Hematopoietic multipotent progenitor cell treated with erythropoietin and hydrocortisone succinate and interleukin-3 and kit ligand, for 17 days (in vitro differentiated cells): ENCODE measurements at places on chromosomes 3 and 15.
A peak's percentile ranks its signal among the peaks of the same experiment; 100 is the strongest.

DNA sequence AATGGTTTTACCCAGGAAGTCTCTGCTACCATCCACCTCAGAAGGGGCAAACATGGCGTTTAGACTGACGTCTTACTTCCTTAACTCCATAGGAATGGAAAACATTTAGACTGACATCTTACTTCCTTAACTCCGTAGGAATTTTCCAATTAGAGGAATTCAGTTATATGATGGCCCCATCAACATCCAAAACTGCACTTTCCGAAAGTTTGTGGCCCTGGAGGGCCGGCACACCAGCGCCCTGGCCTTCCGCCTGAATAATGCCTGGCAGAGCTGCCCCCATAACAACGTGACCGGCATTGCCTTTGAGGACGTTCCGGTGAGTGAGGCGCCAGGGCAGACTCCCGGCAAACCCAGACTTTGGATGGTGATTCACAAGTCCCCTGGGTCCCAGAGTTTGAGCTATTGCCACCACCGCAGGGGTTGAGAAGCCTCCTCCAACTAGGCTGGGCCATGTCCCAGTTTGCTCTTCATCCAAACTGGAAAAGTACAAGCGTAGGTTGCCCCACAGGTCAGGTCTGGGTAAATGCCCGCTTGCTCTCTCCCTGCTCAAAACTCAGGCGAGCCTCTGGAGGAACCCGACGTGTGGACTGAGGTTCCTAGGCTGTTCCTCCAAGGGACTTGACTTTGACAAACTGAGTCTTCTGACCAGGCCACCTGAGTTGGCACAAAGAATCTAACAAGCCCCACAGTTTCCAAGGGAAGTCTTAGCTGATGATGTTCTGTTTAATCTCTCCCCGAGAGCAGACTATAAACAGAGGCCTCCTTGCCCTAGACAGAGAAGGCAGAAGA is 57.7 kb downstream of the MESD start:
- no peak for DNase-seq

- no peak for DNase-seq
These were observed 9.7 kb upstream of the CHST2 start for GRCh38 chr3:143109861-143110260.

GRCh38 chr3:132898141-132898540 is 140.1 kb upstream of the TMEM108 start:
- no peak for DNase-seq

DNA sequence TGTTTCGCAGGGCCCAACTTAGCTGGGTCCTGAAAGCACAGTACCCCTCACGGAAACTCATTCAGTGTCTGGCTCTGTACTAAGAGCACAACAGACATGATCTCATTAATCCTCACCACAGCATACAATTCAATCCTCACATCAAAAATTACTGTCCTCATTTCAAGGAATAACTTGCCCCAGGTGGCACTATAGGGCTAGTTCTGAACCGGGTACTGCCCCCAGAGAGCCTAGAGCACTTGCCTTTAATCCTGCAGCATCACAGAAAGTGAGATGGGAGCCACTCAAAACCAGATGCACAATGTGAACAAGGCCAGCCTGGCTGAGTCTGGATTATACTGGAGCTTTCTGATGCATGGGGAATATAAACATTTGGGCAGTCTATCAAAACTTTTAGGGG is 122.6 kb downstream of the OSBPL10 start:
- no peak for DNase-seq

DNA sequence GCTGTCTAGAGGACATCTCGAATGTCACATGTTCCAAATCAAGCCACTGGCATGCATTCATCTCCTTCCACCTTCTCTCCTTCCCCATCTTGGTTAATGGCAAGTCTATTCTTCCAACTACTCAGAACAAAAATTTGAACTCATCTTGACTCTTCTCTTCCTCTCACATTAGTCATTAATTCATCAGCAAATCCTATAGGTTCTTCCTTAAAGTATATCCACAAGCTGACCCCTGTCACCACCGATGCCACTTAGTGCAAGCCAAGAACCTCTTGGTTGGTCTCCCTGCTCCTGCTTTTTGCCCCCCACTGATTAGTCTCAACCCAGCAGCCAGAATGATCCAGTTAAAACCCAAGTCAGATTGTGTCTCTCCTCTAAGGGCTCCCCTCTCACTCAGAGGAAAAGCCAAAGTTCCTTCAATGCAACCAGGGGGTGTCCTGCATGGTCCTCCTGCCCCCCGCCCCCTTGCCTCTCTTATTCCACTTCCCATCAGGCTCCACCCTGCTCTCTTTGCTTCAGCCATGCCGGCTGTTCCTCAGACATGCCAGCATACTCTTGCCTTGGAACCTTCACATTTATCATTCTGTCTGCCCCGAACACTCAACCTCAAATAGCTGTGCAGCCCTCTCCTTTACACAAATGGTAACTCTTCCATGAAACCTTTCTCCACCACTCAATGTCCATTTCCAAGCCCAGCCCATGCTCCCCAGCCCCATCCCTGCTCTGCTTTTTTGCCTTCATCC is 1.0 kb upstream of the GALNT15 start:
- no peak for DNase-seq

DNA sequence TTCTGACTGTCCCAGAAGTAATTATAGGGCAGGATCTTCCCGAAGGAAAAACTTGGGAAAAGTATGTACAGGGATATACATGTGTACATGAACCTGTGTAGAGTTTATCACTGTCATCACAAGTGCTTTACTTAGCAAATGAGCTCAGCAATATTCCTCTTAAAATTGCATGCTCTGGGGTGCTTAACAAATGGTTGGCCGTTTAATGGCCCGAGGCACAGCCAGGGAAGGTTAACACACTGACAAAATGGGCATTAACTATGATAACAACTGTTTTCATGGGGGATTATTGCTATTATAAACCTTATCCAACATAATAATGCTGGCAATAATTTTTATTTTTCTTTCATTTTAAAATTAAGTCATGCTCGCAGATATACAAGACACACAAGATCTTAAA is 459.3 kb downstream of the TUSC7 start:
- DNase-seq = no peak

DNA sequence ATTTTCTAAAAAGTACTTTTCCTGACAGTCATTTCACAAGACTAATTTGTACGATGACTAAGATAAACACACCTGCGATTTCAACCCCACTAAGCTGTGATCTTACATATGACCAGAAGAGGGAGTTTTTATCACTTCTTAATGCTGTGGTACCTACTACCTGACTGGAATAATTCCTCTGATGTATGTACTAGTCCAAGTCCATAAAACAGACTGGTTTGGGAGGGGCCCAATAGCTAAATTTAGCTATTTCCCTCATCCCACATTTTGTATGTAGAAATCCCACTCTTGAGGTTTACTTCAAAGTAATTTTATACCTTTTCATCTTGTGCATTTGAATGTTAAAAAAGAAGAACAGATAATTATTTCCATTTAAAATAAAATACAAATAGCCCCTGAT is 49.7 kb upstream of the SCAANT1 start:
- peak; percentile 87 for DNase-seq

GRCh38 chr3:108096532-108097321 is 5.9 kb upstream of the CD47 start:
- no peak for DNase-seq

DNA sequence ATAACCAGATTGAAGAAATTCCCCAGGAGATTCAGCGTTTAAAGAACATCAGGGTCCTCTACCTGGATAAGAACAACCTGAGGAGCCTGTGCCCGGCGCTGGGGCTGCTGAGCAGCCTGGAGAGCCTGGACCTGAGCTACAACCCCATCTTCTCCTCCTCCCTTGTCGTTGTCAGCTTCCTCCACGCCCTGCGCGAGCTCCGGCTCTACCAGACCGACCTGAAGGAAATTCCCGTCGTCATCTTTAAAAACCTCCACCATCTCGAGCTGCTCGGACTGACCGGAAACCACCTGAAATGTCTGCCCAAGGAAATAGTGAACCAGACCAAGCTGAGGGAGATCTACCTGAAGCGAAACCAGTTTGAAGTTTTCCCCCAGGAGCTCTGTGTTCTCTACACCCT is 9.4 kb upstream of the LRRC34 start:
- no peak for DNase-seq

DNA sequence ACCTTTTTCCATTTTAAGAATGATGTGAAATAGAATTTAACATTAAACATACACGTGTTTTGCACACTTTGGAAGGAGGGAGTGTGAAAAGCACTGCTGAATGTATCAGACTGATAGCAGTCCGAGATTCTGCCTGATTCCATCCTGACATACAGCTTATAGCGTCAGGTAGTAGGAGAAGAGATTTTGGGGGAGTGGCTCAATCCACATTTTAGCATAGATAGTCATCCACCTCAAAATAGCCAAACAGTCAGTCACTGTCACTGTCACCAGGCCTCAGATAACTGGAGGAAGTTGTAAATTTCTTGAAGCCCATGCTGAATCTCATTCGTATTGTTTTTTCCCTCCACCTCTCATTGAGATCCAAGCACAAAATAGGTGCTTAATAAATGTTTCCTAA is 35.4 kb upstream of the ARHGEF26 start:
- DNase-seq = no peak

GRCh38 chr15:94229591-94230369 is 1.6 kb upstream of the MCTP2 start:
- DNase-seq = peak; percentile 15

DNA sequence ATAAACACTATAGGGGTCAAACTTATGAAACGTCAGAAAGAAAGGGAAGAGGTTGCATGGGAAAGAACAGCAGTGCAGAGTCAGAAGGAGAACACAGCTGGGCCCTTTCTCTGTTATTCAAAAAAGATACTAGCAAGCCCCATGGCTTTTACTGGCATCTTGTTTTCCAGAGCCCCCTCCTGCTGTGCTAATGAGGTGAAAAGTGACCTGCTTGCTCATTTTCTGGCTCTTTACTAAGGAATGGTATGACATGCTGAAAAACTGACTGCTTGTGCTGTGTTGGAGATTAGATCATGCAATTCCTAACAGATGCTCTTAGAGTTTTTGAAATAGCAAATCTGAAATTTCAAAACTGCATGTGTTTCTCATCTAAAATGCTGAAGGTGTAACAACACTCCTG is 541.6 kb upstream of the ALCAM start:
- no peak for DNase-seq

DNA sequence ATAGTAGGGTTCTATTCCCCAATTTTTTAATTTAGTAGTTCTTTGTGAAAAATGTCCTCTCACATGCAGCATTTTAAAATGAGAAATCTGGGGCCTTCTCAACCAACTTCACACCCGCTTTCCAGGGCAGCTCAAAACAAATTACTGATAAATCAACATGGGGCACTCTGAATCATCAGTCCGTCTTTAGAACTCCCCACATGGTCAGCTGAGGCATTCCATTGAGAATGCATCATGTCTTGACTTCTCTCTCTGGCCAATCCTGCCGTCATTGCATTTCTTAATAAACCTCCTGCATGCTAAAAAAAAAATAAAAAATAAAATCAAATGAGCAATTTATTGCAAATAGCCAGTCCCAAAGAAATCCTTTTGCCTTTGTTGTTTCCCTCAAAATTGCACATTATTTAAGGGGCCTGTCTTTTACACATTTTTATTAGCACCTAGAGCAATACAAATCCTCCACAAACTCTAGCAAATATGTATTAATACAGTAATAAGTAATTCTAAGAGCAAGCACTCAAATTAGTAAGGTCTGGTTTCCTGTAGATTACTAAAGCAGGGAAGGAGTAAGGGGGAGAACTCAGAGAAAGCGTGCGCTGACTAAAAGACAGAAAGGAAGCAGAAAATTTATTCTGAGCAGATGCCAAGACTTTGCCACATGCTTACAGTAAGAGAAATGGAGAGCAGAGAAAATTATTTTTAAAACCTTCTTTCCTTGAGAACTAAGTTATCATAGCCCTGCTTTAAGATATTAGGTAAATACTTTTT is 175.7 kb downstream of the TNIK start:
- DNase-seq = no peak

GRCh38 chr3:14631687-14632441 is 19.7 kb upstream of the CCDC174 start:
- DNase-seq = no peak

DNA sequence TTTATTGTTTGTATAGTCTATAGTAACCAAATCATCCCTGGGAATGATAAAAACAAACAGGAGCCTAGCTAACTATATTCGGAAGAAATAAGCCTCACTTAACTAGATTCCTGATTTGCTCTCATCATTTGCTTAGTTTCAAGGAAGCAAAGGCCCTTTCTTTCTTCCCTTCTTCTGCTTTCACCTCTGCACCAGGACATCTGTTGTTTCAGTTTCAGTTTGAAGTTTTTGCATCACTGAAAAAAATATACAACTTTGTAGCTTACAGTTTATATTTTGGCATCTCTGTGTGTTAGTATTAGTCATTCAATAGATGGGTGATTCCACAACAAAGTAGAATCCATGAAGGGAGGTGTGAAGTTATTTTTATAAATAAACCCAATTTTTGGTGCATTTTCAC is 113.6 kb upstream of the SNTN start:
- DNase-seq = no peak

DNA sequence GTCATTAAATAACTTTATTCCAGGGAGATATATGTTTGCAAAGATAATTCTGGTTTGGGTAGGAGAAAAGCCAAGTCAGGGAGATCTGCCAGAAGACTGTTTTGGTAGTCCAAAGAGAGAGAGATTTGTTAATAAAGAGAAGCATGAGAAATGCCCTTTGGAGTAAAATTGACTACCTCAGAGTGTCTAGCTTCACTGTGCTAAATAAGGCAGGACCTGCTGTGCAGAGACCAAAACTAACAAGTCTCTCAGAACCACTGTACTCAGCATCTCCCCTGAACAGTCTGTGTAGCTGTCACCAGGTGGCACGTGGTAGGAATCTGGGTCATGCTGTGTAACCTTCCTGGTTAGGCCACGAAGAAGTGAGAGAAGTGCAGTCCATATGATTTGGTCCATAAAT is 31.6 kb upstream of the SLC35G2 start:
- DNase-seq = peak; percentile 58

DNA sequence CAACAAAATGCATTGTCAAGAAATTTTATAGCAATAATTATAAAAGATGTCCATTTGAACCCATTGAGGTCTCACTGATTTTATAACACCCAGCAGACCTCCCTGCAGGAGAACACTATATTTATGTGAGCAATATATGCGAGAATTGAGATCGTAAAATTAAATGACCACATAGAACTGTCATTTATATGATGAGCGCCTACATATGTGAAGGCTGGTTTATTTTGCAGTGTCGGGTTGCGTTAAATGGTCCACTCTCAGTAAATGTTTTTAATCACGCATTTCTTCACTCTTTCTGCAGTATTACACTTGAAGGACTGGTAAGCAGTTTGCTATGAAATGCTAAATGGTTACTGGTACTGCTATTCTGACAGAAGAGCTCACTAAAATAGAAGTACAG is 408.5 kb upstream of the AGTR1 start:
- no peak for DNase-seq

DNA sequence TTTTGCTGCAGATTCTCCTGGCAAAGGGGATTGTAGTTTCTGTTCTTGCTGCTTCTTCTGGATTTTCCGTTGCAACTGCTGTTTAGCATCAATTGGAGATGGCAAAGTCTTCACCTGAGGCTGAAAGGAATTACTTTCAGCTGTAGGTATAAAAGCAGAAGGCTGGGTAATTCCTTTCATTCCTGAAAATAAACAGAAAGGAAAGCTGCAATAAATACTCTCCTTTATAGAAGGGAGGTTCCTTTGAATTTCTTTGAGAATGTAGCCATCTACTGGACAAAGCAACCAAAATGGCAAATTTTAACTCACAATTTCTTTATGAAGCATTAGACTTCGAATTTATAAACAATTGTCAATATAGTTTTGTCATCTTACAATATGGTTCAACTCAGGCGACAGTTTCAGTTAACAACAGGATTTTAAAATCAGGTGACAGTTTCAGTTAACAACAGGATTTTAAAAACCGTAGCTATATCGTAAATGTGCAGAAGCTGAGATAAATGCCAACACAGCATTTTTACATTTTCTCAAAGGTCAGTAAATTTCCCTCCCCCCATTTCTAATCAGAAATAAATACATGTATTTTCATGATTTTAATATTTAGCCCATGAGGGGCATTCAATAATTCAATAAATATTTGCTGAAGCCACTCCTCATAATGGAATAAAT is 104.9 kb upstream of the NEDD4 start:
- no peak for DNase-seq
